AG04449 (cell line): ENCODE measurements at places on chromosomes 3 and 15.
A peak's percentile ranks its signal among the peaks of the same experiment; 100 is the strongest.

- DNase-seq = no peak
These were observed 69.6 kb downstream of the C3orf20 start for GRCh38 chr3:14744556-14744955.

DNA sequence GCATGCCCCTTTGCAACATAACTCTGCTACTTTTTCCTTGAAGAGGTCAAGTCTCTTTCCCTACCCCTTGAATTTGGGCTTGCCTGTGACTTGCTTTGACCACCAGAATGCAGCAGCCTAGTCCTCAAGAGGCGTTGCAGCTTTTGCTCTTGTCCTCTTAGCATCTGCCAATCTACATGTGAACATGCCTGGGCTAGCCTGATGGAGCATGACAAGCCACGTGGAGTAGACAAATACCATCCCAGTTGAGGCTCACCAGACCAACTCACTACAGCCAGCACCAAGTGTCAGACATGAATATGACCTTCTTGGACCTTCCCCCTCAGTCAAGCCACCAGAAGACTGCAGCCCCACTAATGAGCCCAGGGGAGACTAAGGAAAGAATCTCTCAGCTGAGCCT is 32.9 kb downstream of the AMOTL2 start:
- DNase-seq = no peak

DNA sequence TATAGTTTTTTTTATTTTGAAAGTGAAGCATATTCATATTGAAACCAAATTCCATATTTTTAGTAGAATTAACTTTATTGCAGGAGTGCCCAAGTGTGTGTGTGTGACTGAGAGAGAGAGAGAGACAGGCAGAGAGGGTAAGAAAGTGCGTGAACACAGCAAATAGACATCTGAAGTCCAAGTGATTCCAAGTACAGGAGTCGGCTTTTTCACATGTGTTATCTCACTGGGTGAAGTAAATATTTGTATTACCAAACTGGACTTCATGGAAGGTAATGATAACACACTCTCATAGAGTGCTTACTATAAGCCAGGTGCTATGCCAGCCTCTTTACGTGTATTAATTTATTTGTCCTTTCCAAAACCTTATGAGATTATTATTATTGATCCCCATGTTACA is 12.0 kb downstream of the PARP14 start:
- no peak for DNase-seq

DNA sequence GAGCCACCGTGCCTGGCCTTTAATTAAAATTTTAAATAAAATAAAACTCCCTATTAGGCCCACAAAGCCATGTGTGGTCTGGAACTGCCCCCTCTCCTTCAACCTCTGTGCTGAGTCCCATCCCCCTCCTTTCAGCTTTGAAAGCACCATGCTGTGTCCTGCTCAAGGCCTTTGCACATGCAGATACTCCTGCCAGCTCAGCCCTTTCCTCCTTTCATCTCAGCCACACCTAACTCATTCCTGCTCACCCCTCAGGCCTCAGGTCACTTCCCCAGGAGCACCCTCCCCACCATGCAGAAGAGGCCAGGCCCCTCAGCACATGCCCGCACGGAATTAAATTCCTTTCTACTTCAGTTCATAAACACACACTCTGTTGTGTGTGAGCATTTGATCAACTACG is 28.1 kb downstream of the ATRIP start:
- no peak for DNase-seq

GRCh38 chr15:80815106-80815505 is 35.9 kb downstream of the CEMIP start:
- DNase-seq = no peak

DNA sequence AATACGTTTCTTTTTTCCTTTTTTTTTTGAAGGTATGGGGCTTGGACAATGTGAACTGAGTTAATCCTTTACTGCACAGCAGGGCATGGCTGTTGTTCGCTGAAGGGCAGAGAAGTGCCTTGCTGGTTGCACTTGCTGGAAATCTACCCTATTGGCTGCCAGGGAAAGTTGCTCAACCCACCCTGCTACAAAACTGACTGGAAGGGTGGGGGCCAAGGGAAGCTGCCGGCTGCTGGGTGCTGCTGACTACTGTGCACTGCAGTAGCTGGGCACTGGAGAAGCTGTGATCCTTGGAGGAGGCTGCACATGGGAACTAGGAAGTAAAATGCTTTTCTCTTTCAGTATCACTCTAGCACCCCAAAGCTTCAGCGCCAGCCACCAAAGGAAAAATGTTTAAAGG is 70.5 kb downstream of the ETV5 start:
- DNase-seq = no peak

DNA sequence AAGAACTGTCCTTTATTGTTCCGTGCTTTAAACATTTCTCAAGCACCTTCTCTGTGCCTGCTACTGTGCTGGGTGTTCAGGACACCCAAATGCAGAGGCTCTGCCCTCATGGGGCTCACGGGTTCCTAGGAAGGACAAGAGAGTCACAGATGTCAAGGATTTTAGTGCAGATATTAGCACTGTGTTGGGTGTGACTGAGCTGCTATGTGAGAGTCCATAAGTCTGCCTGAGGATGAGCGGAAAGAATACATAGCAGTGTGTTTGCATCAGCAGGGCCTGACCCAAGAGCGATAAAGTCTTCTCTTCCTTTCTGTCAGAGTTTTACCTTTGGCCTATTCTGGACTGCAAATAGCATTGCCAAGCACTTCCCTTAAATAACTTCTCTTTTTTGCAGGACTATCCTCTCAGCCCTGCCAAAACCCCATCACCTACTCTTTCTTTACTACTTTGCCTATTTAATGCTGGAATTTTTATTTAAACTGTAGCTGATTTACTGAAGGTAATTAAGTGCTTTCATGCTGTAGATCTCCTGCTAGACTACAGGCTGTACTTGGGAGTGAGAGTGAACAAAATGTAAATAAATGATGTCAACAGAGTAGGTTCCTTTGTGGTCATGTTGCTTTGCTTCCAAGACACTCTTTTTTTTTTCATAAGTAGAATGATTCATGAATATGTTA is 459.4 kb upstream of the TPRG1 start:
- peak; percentile 53 for DNase-seq

- no peak for DNase-seq
These were observed at the start of gene XIRP1 for GRCh38 chr3:39192490-39193092. Gene XIRP1, minus strand, starts transcription at chr3:39192595. Its CDS starts 3,150 bp downstream, at chr3:39189445.
